Ureter (tissue), 1 donor: ENCODE measurements at places on chromosomes 1 and 21. TPM values are rescaled to one million over a fixed set of nuclear protein-coding genes. Genes with fewer than 3 reads are reported as not detected.

DNA sequence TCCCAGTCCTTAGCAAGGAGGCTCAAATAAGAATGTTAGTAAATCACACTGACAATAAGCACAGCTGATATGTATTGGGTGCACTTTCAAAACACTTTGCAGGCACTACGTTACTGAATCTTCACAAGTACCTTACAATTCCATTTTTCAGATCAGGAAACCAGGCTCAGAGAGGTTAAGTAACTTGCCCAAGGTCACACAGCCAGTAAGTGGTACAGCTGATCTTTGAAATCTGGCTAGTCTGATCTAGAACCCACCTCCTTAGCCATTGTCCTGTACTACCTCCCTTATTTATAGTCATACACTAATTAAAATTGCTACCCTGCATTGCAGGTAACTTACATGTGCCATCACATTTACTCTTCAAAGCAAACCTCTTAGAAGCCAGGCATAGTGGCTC is 122.1 kb upstream of the KLHDC7A start:
- DNase-seq, result no peak

DNA sequence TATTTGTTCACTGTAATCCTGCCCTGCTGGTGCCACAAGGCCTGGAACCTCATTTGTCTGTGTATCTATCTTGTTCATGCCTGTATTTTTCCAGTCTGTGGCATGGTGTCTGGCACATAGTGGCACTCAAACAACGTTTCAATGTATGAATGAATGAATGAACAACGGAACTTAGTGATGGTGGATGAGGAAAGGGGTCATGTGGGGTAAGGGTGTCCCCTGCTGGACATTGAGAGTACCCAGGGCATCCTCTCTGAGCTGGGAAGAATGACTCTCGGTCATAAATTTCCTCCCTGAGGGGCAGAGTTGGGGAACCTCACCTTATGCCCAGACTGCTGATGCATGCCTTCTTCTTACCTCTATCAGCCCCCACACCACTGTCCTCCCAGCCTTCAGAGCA is 18.9 kb upstream of the ZNF683 start:
- no peak for DNase-seq

Gene FLG
- total RNA-seq, result not detected

DNA sequence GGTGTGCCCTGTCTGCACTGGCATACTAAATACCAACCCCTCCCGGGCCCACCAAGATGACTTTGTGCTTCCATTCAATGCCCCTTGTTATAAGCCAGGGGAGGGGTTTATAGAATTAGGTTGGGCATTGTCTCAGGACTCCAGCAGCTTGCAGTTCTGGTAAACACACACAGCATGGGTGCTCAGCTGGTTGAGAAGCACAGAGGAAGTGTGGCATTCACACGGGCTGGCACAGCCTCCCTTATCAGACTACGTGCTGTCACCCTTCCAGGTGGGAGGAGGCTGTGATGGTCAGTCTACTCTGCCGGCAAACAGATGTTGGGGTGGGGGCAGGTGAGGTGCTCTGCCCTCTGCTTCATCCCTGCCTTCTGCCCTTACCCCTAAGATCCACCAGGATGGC is 15.0 kb upstream of the SLC6A17 start:
- DNase-seq, result no peak

DNA sequence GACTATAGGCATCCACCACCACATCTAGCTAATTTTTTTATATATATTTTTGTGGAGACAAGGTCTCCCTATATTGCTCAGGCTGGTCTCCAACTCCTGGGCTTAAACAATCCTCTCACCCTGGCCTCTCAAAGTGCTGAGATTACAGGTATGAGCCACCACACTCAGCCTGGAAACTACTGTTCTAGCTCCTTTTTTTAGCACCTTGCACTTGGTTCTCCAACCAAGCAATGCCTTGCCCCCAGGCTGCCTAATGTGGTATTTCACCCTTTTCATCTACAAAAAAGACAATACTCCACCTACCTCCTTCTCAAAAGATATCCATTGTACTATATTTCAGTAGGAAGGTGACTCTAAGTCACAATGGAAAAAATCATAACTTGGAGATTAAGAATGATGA is 6.7 kb downstream of the ARNT start:
- DNase-seq, result no peak

Gene TTF2
- total RNA-seq, result 25.1 TPM

Gene MCOLN2
- 2.0 TPM for total RNA-seq

- no peak for DNase-seq
Observed at GRCh38 chr21:14405225-14405624, 22.3 kb upstream of the HSPA13 start.

DNA sequence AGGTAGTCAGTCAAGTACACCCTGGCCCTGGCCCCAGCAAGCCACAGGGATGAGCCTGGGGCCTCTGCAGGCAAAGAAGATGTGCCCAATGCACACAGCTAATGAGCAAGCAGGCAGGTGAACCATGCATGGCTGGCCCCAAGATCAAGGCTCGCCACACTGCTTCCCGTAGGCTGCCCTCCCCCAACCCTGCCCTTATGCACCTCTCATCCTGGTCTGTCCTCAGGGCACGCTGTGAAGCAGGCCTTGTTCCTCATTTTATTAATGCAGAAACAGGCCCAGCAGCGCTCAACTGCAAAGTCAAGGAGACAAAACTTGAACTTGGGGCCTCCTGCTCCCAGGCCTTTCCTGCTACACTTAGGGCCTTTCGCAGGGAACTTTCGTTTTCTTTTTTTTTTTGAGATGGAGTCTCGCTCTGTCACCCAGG is 35.6 kb upstream of the ID3 start:
- DNase-seq, result no peak

Gene VASH2
- total RNA-seq, result 1.5 TPM

DNA sequence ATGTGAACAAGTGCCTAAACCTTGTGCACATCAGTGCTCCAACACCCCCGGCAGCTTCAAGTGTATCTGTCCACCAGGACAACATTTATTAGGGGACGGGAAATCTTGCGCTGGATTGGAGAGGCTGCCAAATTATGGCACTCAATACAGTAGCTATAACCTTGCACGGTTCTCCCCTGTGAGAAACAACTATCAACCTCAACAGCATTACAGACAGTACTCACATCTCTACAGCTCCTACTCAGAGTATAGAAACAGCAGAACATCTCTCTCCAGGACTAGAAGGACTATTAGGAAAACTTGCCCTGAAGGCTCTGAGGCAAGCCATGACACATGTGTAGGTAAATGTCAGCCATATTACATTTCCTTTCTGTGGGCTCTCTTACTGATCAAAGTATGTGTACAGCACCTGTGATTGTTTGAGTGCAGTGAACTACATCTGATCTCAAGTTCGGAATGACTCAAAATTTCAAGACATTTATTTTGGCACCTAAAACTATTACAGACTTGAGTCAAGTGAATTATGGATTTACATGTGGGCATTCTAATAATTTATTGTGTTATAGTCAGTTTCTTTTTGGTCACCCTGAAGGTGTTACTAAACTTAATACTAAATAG is 196.5 kb downstream of the TPR start:
- no peak for DNase-seq

DNA sequence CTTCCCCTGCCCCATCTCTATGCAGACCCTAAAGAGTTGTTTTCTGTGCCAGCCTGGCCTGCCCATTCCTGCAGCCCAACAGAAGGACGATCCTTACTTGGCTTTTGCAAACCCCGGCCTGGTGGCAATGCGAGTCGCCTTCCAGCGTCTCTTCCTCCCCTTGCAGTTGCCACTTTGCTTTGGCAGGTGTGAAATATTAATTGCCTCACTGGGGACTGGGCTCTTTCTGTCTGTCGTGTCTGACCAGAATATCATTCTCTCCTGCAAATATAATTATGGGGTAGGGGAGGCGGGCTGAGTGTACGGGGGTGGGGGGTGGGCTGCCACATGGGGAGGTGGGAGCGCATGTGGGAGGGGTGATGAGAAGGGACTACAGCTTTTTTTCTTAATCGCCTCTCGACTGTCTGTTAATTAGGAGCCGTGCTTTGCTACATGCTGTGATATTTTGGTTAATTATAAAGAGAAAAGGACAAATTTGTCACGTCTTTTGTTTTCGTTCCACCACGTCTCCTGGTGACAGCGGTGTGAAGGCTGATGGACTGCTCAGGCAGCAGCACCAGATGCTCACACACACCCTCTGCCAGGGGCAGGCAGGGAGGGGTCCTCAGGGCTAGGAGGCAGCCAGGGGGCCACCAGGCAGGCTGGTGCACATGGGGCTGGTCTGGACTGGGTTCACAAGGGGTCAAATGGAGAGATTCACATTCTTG is 80.1 kb upstream of the CD34 start:
- peak; percentile 30 for DNase-seq

Gene TEDDM1
- total RNA-seq, result not detected
